ENCODE measurements at places on chromosomes 16 and 17.

- DNase-seq: no peak
These were observed 827 bp downstream of the CDK10 start for GRCh38 chr16:89687092-89687940.

GRCh38 chr16:88414521-88415380 lies 32.0 kb downstream of the ZNF469 start:
- no peak for DNase-seq

GRCh38 chr16:2482708-2483534 lies 8.0 kb downstream of the TBC1D24 start:
- DNase-seq: no peak

GRCh38 chr16:78950768-78951167 lies 649.8 kb downstream of the MAF start:
- DNase-seq: no peak

DNA sequence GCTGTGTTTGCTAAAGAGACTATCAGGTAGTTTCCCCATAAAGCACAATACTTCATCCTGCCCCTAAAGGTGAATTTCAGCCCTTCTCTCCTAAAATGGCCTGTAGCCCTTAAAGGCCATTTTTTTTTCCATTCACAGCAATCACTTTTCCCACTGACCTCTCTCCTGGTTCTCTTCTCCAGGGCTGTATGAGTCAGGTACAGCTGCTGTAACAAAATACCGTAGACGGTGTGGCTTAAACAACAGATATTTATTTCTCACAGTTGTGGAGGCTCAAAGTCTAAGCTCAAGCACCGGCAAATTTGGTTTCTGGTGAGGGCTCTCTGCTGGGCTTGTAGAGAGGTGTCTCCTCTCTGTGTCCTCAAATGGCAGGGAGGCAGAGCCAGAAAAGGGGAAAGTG lies 44.7 kb downstream of the ZNF18 start:
- DNase-seq: no peak

DNA sequence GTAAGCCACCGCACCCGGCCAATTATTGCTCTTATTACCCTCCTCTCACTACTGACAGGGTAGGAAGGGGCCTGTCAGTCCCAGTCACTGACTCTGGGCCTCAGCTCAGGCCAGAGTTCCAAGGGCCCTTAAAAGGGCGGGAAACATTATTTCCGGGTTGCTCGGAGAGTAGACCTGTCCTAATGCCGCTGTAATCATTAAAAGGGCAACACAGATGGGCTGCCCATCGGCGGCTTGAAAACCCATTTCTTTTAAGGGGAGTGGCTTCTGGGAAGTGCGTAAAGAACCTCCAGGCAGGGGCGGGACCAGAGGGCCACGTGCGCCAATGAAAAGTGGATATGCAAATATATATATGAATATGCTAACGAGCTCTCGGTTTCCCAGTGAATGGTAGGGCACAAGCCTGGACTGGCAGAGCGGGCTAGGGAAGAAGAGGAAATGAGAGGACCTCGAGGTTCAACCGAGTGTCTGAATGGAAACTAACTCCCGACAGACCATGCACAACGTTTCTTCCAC lies 26.6 kb downstream of the PIPOX start:
- no peak for DNase-seq

- no peak for DNase-seq
These were observed 12.6 kb downstream of the SLC5A10 start for GRCh38 chr17:18964550-18964949.

- DNase-seq: no peak
These were observed 398.6 kb upstream of the ERCC4 start for GRCh38 chr16:13521356-13521755.

- no peak for DNase-seq
These were observed 35.4 kb downstream of the SYCE1L start for GRCh38 chr16:77234611-77235010.

DNA sequence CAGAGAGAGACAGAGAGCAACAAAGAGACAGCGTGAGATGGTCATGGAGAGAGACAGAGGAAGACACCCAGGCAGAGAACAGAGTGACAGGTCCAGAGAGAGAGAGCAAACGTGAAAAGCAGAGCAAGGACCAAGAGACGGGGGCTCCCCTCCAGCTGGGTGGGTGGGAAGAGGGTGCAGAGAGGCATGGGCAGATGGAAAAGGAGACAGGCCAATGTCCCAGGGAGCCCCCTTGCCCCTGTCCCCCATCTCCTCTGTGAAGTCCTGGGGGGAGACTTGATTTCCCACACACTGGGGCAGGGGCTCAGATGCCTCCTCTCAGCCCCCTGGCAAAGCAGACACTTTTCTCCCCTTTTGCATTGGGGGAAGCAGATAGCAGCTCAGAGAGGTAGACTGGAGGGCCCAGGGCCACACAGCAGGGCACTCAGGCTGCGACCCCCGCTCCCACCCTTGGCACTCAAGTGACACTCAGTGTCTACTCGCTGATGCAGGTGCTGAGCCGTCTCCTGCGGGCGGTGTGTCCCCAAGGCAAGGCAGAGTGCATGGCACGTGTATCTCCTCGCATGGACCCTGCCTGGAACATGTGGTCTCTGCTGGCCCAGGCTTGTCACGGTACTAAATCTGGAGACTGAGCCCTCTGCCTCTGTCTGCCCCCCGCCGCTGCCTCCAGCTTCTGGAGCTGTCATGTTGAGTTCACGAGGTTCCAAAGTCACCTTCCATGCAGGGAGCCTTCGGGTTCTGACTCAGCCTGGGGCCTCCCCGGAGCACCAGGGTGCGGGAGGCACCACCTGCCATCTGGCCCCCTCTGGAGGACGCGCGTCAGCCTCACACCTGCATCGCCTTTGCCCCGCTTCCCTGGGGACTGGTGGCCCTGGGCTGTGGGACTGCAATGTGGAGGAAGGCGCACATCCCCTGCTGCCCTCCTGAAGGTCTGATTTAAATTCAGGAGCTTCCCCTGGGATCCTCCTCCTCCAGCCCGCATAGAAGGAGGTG lies 215.9 kb upstream of the GSE1 start:
- DNase-seq: no peak

GRCh38 chr17:81484195-81484979 lies 28.2 kb downstream of the ACTG1 start:
- peak; percentile 93 for DNase-seq

- no peak for DNase-seq
These were observed 224.9 kb downstream of the TANC2 start for GRCh38 chr17:63190821-63191370.

GRCh38 chr17:7612294-7612640 lies 2.4 kb downstream of the FXR2 start:
- DNase-seq: no peak

DNA sequence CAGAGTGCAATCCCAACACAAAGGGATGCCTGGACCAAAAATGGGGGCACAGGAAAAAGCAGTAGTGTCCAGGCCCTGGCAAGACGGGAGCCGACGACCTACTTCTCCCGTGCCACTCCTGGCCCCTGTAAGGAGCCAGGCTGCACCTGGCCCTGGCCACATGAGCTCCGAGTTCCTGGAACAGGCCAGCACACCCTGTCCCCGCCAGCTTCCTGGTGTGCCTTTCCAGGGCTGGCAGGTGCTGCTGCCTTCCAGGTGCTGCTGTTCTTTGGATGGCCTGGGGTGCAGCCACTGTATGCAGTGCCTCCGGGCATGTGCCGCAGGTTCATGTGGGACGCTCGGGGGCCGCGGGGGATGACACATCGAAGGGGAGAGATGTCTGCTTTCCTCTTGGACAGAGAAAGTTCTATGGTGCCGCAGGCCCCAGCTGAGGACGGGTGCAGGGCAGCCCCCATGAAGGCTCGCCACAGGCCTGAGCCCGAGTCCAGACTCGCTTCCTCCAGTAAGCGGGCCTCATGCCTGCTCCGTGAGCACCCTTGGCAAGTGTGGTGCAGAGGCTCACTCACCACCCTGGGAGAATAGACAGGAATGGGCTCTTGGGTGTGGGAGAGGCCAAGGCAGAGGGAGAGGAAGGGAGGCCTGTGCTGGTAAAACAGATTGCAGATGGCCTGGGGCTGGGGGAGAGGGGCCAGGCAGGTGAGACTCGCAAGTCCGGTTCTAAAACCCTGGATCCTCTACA lies 54.7 kb upstream of the FASN start:
- DNase-seq: no peak

GRCh38 chr17:68289473-68289872 lies 1.5 kb downstream of the SLC16A6 start:
- no peak for DNase-seq
